ENCODE measurements at places on chromosomes 3 and 15. TPM values are rescaled to one million over a fixed set of nuclear protein-coding genes. Genes with fewer than 3 reads are reported as not detected.

The ARF4 gene
- total RNA-seq = 161 TPM

The ITIH4 gene
- 8.2 TPM for total RNA-seq

The PPP1R14D gene
- not detected for total RNA-seq

The NR2E3 gene
- not detected for total RNA-seq

The MELTF gene
- total RNA-seq = 2.9 TPM

The DPPA4 gene
- 80.5 TPM for total RNA-seq

The FBXO40 gene
- not detected for total RNA-seq

The ZCWPW2 gene
- 0.80 TPM for total RNA-seq

The ANKUB1 gene
- not detected for total RNA-seq

The SLC2A2 gene
- total RNA-seq = not detected

The ROPN1B gene
- total RNA-seq = not detected

The GOLGA6B gene
- not detected for total RNA-seq

GRCh38 chr15:65579762-65580161, 31.2 kb downstream of the INTS14 start:
- peaks cover 42% of the 10 kb centered on the region for H3K36me3 ChIP-seq
- H3K27me3 ChIP-seq = peaks cover 7% of the 10 kb centered on the region
- peak overlapping the region; percentile 85 for H3K27ac ChIP-seq
- H3K4me3 ChIP-seq = peak overlapping the region; percentile 65
- H3K4me1 ChIP-seq = peaks cover 69% of the 10 kb centered on the region
- no peak for DNase-seq

DNA sequence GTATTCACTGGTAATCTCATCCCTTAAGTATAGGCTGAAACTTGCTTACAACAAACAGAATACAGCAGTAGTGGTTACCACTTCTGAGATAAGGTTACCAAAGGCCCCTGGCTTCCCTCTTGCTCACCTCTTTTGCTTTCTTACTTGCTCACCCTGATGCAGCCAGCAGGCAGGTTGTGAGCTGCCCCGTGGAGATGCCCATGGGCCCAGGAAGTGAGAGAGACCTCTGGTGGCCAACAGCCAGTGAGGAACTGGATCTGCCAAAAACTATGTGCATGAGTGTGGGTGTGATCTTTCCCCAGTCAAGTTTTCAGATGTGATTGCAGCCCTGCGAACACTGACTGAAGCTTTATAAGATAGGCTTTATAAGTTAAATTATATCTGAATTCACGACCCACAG, 48.7 kb downstream of the NMNAT3 start:
- H3K27me3 ChIP-seq = no peaks in the 10 kb centered on the region
- H3K36me3 ChIP-seq = no peaks in the 10 kb centered on the region
- H3K4me1 ChIP-seq = peaks cover 21% of the 10 kb centered on the region
- no peak for DNase-seq
- no peak overlapping the region for H3K27ac ChIP-seq
- no peak overlapping the region for H3K4me3 ChIP-seq

DNA sequence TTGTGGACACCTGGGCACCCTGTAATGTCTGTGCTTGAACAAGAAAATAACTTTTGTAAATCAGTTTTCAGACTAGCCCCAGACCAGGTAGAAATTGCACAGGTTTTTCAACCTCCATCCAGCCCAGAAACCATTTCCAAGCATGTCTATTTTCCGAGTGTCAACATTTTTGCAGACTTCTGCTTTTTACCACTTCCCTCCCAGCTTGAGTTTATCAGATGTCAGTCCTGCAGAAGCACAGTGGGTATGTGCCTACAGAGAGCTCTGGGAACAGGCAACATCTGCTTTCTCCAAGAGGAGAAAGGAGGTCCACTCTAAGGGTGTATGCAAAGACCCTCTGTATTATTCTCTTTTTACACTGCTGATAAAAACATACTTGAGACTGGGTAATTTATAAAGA, 83.9 kb downstream of the LRRK1 start:
- no peak overlapping the region for H3K27ac ChIP-seq
- DNase-seq = no peak
- H3K27me3 ChIP-seq = peaks cover 6% of the 10 kb centered on the region

DNA sequence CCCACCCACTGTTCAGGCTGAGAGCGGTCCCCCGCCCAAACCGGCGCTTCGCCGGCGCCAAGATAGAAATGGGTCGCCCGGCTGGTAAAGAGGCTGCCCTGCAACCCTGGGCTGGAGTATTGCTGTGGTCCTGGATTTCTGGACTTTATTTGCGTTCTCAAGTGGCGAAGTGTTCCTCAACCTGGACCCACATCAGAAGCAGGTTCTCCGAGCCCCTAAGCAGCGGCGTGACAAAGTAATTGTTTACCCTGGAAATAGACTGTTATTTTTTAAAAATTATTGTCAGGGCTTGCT, 481 bp upstream of the DYNC1LI1 start:
- H3K4me1 ChIP-seq = peaks cover 30% of the 10 kb centered on the region
- peak overlapping the region; percentile 88 for H3K27ac ChIP-seq
- H3K27me3 ChIP-seq = peaks cover 8% of the 10 kb centered on the region
- no peak for DNase-seq

- no peak overlapping the region for H3K4me3 ChIP-seq
- H3K36me3 ChIP-seq = no peaks in the 10 kb centered on the region
- H3K4me1 ChIP-seq = peaks cover 7% of the 10 kb centered on the region
- H3K27me3 ChIP-seq = peaks cover 4% of the 10 kb centered on the region
- DNase-seq = no peak
Measured at GRCh38 chr3:45024542-45025255, 1.4 kb upstream of the CLEC3B start.

DNA sequence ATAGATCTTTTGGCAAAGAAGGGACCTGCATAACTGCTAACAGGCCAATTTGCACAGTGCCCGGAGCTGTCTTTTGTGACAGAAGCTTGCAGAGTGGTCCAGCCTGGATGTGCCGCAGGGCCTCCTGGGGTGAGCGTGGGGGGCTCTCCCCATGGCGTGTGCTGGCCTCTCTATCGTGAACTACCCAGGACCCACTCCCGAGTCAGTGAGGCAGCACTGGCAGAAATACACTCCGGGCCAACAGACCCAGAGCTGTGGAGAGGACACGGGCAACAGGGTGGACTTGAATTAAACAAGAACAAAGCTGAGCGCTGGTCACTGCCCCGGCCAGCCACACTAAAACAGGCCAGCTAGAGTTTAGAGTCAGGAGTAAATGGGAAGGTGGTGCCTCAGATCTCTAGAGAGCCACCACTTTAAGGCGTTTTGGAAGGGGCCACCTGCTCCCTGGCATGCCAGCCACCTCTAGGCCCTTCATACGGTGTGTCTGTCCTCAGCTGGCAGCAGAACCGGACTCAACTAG, 152.1 kb downstream of the KLF13 start:
- H3K4me1 ChIP-seq = peaks cover 8% of the 10 kb centered on the region
- no peak overlapping the region for H3K27ac ChIP-seq
- no peak overlapping the region for H3K4me3 ChIP-seq
- peaks cover 8% of the 10 kb centered on the region for H3K27me3 ChIP-seq
- DNase-seq = no peak

- peaks cover 3% of the 10 kb centered on the region for H3K36me3 ChIP-seq
- H3K4me1 ChIP-seq = no peaks in the 10 kb centered on the region
- DNase-seq = no peak
- H3K4me3 ChIP-seq = no peak overlapping the region
- H3K27ac ChIP-seq = no peak overlapping the region
- H3K27me3 ChIP-seq = peaks cover 10% of the 10 kb centered on the region
Measured at GRCh38 chr15:75779504-75779903, 63.7 kb upstream of the UBE2Q2 start.

- peaks cover 12% of the 10 kb centered on the region for H3K27me3 ChIP-seq
- no peak for DNase-seq
- H3K4me3 ChIP-seq = peak overlapping the region; percentile 87
- peaks cover 21% of the 10 kb centered on the region for H3K36me3 ChIP-seq
Measured at GRCh38 chr3:45595364-45596195, 1.0 kb downstream of the LIMD1 start.

DNA sequence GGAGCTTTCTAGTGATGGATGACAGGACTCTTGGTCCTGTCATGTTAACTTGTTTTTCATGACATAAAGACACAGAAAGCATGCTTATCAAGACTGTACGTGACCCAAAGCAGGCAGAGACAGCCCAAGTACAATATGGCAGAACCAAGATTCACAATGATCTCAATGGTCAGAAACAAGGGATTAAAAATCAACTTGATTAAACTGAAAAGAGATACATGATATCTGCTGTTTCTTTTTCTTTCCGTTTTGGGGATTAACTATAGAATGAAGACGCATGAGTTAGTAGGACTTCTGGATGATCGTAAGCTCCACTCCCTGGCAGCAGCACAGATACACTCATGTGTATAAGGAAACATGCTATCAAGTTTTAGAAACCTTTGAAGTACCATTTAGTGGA, 98.4 kb upstream of the MYZAP start:
- H3K27me3 ChIP-seq = peaks cover 11% of the 10 kb centered on the region
- H3K4me1 ChIP-seq = peaks cover 50% of the 10 kb centered on the region
- peak overlapping the region; percentile 14 for H3K27ac ChIP-seq
- H3K4me3 ChIP-seq = no peak overlapping the region
- peaks cover 59% of the 10 kb centered on the region for H3K36me3 ChIP-seq

DNA sequence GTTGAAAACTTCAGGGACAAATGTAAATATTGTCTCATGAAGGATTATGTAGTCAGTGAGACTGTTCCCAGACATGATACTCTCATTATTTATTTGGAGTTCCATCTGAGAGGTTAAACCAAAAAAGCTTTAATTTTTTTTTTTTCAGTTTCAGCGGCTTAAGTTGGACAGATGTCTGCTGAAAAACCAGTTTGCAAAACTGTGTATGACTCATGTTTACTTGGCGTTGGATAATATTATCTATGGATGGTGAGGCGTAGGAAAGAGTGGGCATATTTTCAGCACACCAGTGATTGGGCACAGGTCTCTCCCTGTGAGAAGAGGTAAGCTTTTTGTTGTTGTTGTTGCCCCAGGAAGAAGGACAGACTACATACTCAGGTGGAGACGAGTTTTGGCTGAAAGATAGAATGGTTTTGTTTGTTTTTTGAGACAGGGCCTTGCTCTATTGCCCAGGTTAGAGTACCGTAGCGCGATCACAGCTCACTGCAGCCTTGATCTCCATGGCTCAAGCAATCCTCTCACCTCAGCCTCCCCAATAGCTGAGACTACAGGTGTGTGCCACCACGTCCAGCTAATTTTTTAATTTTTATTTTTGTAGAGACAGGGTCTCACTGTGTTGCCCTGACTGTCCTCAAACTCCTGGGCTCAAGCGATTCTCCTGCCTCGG, 16.4 kb upstream of the ANXA2 start:
- peaks cover 2% of the 10 kb centered on the region for H3K27me3 ChIP-seq
- DNase-seq = no peak
- H3K4me1 ChIP-seq = no peaks in the 10 kb centered on the region
- no peaks in the 10 kb centered on the region for H3K36me3 ChIP-seq
- H3K4me3 ChIP-seq = no peak overlapping the region

DNA sequence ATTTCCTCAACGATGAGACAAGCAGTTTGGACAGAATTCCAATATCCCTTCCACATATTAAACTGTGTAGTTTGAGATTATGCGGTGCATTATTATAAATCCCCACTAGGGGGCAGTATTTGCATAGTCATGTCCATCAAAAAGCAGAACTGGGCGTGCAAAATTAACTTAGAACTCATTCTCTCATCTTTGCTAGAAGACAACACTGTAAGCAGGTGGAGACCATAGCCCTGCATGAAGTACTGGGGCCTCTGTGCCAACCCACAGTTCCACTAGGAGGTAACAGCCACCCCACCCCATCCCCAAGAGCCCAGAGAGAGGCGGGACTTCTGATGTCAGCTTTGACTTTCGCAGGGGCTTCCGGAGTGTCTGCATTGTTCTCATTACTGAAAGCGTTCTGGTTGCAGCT, 106.6 kb upstream of the TMC3 start:
- DNase-seq = peak; percentile 65
- H3K27me3 ChIP-seq = no peaks in the 10 kb centered on the region
- H3K27ac ChIP-seq = no peak overlapping the region

DNA sequence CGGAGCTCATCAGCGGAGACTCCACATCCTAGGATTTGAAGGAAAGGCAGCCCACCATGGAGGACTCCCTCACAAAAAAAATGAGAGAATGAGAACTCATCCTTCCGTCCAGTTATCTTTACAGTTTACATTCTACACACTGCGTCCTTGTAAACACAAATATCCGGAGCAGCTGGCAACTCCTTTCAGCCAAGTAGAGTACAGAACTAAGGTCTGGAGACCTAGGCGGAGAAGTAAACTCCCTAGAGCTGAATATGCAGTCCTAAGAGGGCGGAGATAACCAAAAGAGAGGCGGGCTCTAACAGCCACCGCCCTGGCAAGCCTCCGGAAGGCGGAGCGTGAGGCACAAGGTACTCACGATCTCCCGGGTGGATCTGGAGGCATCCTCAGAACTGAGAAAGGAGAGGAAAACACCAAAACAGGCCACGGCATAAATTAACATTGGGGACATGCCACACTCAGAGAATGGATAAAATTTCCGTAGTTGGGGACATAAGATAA, 924 bp upstream of the SIN3A start:
- peak overlapping the region; percentile 94 for H3K4me3 ChIP-seq
- DNase-seq = peak; percentile 60
- H3K27ac ChIP-seq = peak overlapping the region; percentile 82
- peaks cover 26% of the 10 kb centered on the region for H3K4me1 ChIP-seq
- H3K36me3 ChIP-seq = no peaks in the 10 kb centered on the region

DNA sequence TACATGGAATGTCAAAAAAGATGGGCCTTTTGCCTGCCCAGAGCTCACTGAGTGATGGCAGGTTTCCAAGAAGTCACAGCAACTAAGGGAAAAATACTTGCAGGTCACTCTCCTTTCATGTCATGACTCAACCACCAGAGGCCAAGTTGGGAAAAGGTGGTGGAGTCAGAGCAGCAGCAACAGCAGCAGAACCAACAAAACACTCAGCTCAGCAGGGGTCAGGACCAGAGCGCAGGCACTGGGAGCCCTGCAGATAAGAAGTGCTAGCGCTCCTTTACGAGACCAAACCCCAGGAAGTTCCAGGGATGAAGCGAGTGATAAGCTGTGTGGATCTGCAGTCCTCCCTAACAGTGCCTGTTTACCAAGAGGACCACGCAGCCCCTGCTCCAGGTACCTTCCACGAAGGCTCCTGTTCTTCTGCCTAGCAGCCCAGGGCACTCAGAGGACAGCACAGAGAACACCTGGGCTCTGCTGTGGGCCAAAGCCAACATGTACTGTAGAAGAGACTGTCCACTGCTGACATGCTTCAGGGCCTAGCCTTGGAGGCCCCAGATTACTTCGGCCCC, 26.0 kb downstream of the POC1A start:
- no peak for DNase-seq
- H3K4me1 ChIP-seq = peaks cover 4% of the 10 kb centered on the region
- peaks cover 10% of the 10 kb centered on the region for H3K27me3 ChIP-seq

DNA sequence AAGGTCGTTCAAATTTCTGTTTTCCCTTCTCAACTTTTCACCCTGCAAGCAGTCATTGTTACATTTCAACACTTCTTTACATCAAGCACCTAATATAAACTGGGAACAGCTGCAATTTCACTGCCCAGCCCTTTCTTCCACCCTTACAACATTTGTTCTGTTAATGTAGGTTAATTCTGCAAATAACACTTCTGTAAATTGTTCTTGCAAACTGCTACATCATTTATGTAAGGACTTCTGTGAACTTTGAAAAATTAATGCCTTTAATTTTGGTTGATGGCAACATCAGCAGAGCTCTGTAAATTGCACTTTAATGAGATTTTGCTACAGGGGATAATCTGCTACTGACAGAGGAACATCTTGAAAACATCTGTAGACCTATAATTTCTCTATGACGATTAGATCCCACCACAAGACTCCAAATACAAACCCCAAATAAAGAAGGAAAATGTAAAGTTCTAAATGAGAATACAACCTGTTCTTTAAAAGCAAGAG, 93.5 kb downstream of the ZIC4 start:
- H3K4me3 ChIP-seq = no peak overlapping the region
- no peak for DNase-seq
- H3K27me3 ChIP-seq = no peaks in the 10 kb centered on the region
